ENCODE measurements at places on chromosomes 3 and 15.

- DNase-seq: no peak
These were observed 32.1 kb upstream of the BCL2L10 start for GRCh38 chr15:52144656-52145178.

- DNase-seq: no peak
These were observed 559.0 kb upstream of the GOLIM4 start for GRCh38 chr3:168654700-168655099.

GRCh38 chr15:29008846-29009245 is 123.1 kb downstream of the APBA2 start:
- no peak for DNase-seq

GRCh38 chr3:109050591-109051167 is 67.3 kb downstream of the MORC1 start:
- DNase-seq: peak; percentile 44

DNA sequence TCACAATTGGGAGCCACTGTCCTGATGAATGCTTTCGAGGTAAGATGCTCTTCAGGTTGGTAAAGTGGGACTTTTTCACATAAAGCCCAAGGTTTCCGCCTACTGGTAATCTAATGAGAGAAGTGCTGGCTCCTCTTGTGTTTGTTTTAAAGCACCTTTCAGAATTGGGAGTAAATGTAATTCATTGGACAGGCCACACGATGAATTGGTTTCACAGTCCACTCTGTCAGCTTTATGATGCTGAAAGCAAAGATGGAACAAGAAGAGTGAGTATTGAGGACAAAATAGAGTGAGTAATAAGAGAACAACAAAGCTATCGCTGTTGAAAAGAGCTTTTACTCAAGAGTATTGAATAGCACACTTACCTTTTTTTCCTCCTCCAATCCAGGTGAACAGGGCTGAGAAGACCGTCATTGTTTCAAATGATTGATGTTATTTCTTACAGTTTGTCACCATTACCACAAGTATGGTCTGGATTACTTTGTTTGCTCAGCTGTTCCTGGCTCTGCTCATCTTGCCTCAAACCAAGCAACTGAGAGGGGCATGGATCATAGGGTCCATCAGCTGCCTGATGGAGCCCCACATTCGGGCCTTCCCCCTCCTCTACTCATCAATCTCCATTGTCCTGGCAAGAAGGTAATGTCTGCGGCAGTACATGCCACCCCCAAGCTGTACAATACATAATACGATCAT is 136.1 kb upstream of the CNTN4 start:
- DNase-seq: no peak

Measured in NCI-H2171 treated with DMSO at 0.1 percent for 48 hours (cell line).